ENCODE measurements at places on chromosomes 4 and X. TPM values are rescaled to one million over a fixed set of nuclear protein-coding genes. Genes with fewer than 3 reads are reported as not detected.

PAGE1 gene
- polyA plus RNA-seq: not detected

PPBP gene
- polyA plus RNA-seq: 30.1 TPM

MAB21L2 gene
- not detected for polyA plus RNA-seq

TRO gene
- 142 TPM for polyA plus RNA-seq

LRP2BP gene
- polyA plus RNA-seq: 4.5 TPM

SERTM2 gene
- polyA plus RNA-seq: 0.08 TPM

MAGEA2 gene
- not detected for polyA plus RNA-seq

TMEM255A gene
- polyA plus RNA-seq: 0.95 TPM

RNF212 gene
- 13.2 TPM for polyA plus RNA-seq

SMR3B gene
- polyA plus RNA-seq: not detected

NMU gene
- polyA plus RNA-seq: 15.9 TPM

GRCh38 chr4:77636902-77637301 is 31.3 kb downstream of the CXCL13 start:
- no peak for DNase-seq

GRCh38 chr4:10353110-10353509 is 104.1 kb downstream of the ZNF518B start:
- DNase-seq: no peak

- DNase-seq: no peak
Observed at GRCh38 chrX:132532097-132532496, 43.3 kb upstream of the MBNL3 start.

- DNase-seq: no peak
Observed at GRCh38 chr4:108210989-108211835, 42.5 kb upstream of the LEF1 start.

- no peak for DNase-seq
Observed at GRCh38 chr4:107826421-107826980, 1.8 kb downstream of the SGMS2 start.

GRCh38 chrX:115388879-115389278 is 99.4 kb downstream of the LUZP4 start:
- no peak for DNase-seq

DNA sequence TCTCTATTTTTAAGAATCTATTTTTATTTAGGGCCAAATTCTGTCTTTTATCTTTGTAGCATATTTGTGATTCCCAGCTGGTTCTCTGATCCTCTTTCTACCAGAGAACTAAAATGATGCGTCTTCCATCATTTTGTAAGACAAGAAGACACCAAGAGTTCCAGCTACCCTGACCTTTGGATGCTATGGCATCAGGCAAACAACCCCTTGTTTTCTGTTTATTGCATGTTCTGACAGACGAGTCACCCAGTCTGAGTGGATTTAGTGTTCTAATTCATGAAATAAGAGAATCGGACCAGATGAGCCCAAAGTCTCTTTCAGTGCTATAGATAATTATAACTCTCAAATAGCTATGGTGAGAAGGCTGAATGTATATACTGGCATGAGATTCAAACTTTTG is 69.7 kb downstream of the ZFYVE28 start:
- no peak for DNase-seq

DNA sequence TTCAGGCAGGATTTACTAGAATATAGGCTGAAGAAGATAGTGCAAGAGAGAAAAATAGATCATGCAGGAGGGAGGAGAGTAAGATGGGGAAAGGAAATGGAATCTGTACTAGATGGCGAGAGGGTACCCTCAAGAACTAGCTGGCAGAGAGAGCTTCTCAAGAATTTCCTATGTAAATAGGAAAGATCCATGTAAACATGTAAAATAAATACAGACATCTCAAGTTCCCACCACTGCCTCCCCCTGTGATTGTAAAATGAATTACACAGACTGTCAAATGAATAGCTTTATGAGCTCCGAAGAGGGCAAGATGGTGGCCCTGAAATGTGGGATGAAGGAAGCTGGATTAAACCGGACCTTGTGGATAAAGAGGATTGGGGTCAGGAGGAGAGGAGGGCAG is 178.0 kb downstream of the PALLD start:
- DNase-seq: no peak

- peak; percentile 21 for DNase-seq
Observed at GRCh38 chr4:54318904-54319303, 89.8 kb downstream of the PDGFRA start.

DNA sequence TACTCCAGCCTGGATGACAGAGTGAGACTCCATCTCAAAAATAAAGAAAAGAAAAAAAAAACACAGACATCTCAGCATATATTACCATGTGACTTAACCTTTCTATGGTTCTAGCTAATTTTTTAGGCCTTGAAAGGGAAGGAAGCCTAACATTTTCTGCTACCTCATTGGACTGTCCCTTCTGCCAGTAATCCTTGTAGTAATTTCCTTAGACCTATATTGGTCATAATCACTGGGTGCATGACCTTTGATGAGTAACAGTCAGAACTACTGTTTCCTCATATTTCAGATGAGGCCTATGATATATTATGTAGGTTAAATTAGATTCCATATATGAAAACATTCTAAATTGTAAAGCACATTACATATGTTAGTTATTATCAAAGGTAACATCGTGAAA is 9.6 kb downstream of the XIAP start:
- no peak for DNase-seq

DNA sequence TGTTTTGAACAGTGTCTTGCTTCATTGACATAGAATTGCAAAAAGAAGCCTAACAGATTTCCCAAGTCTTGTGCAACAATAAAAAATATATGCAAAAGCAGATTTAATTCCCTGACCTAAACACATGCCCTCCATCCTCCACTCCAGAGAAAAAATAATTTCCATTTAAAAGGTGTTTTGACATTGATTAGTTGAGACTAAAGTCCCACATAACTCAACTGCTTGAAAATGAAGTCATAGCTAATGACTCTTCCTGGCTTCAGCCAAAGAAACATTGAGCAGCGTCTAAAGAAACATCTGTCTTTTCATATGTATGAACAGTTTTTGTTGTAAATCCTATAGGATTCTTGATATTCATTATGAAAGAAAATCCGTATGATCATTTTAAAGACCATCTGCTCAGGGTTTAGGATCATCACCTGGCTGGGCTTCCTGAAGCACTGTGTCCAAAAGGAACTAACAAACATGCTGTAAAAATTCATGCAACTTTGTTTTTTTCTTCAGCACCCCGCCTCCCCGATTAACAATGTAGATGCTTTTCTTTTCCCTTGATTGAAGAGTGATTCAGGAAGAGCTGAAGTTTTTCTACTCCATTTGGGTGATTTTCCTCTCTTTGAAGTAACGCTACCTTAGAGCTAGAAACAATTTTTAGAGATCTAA is 273.4 kb downstream of the HS3ST1 start:
- no peak for DNase-seq

DNA sequence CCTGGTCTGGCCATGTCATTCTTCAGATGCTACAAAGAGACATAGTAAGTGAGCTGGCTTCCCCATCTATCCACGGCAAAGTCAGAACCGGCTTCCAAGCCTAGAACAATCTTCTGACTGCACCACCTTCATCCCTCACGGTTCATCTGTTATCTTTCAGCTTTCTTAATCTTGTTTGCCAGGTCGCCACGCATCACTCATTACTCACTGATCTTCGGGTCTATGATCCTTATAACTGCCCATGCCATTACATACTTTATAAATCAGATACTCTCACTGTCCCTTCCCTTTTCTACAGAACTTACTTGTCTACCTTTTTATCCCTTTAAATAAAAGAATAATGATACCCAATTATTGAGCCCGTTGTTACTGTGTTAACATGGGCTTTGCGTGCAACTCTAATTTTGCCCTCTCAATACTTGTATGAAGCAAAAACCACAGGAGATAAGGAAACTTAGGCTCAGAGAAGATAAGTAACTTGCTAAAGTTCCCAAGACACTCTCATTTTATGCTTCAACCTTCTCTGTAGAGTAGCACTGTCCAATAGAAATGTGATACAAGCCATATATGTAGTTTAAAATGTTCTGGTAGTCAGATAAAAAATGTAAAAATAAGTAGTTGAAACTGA is 171.7 kb downstream of the AMELX start:
- no peak for DNase-seq

DNA sequence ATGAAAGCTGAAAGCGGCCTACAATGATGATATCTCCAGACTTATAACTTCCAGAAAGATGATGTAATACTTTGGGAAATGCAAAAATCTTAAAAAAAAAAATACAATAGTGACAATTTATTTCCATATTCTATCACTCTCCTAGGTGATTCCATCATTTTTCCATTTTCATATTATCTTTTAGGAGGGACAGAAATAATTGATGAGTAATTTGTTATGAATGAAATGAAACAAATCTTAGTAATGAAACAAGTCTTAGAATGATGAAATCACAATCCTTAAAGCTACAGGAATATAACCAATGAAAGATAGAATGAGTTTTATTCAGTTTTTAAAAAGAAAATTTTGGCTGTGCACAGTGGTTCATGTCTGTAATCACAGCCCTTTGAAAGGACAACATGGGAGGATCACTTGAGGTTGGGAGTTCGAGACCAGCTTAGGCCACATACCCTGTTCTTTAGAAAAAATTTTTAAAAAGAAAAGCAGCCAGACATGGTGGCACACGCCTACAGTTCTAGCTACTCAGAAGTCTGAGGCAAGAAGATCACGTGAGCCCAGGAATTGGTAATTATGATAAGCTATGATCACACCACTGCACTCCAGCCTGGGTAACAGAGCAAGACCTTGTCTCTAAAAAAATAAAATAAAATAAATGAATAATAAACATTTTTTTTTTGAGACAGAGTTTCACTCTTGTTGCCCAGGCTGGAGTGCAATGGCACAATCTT is 21.7 kb downstream of the CLOCK start:
- no peak for DNase-seq

GRCh38 chr4:913280-913618 is 18.9 kb downstream of the GAK start:
- DNase-seq: no peak

DNA sequence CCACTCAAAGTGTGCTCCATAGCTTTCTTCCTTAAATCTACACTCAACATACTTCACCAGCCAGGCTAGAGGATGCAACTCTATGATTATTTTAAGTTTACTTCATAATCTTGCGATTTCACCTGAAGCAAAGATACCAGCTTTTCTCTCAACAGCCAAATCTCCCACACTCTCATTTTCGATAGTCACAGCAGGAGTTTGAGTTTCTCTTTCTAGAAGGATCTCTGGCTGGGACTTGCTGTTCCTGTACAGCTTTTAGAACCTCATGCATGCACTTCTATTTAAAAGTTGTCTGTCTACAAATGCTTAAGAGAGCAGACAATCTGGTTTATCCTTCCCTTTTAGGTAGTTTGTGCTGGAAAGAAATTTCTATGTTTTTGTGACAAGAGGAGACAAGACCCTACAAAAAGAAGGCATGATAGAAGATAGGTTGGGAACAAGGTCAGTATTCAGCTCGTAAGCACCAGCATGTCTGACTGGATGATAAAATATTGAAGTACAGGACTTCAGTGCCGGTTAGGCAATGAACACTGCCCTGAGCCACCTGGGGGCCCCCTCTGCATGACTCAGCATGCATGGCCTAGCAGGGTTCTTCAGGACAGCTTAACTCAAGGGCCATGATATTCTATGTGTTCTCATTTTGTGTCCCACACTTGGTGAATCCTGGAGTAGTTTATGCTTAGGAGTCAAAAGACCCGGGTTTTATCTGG is 65.6 kb downstream of the ATXN3L start:
- no peak for DNase-seq

GRCh38 chr4:114807759-114808404 is 209.3 kb downstream of the UGT8 start:
- no peak for DNase-seq

All from left renal cortex interstitium (tissue), 4 donors.